Globus pallidus (tissue), 1 donor: ENCODE measurements at places on chromosomes 1 and 21.

GRCh38 chr1:17156108-17156507, 36.9 kb upstream of the PADI2 start:
- no peak for DNase-seq

DNA sequence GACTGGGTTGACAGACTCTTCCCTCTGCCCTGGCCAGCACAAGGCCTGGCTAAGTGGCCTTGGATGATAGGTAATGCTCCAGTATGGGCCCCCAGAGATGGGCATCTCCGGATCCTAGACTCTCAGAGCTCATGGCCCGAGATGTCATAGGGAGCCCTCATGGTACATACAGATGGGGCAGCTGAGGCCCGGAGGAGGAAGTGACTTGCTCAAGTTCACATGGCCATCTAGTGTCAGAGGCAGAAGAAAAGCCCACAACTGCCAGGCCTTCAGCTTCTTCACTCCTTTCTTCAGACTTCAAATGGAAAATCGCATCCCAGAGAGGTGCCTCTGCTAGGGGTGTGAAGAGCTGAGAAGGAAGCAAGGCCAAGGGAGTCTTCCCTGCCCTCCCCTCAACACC, 46.8 kb upstream of the SYNC start:
- no peak for DNase-seq

- DNase-seq: no peak
Observed at GRCh38 chr1:34657266-34657665, 97.6 kb upstream of the GJB5 start.

DNA sequence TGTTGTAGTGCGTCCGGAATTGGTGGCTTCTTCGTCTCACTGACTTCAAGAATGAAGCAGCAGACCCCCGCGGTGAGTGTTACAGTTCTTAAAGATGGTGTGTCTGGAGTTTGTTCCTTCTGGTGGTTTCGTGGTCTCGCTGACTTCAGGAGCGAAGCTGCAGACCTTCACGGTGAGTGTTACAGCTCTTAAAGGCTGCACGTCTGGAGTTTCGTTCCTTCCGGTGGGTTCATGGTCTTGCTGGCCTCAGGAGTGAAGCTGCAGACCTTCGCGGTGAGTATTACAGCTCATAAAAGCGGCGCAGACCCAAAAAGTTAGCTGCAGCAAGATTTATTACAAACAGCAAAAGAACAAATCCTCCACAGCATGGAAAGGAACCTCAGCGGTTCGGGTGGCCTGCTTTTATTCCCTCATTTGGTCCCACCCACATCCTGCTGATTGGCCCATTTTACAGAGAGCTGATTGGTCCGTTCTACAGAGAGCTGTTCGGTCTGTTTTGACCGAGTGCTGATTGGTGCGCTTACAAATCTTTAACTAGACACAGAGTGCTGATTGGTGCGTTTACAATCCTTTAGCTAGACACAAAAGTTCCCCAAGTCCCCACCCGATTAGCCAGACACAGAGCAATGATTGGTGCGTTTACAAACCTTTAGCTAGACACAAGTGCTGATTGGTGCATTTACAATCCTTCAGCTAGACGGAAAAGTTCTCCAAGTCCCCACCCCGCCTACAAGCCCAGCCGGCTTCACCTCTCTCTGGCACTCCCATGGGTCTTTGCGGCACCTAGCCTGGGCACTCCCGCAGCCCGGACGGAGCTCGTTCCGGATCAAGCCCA, 49.6 kb upstream of the KRTAP19-8 start:
- no peak for DNase-seq

GRCh38 chr1:16406868-16407267, 30.4 kb downstream of the SPATA21 start:
- DNase-seq: no peak
